CD4-positive, alpha-beta memory T cell (primary cell): ENCODE measurements at places on chromosomes 5 and 9. TPM values are rescaled to one million over a fixed set of nuclear protein-coding genes. Genes with fewer than 3 reads are reported as not detected.
A peak's percentile ranks its signal among the peaks of the same experiment; 100 is the strongest.

PPIC gene
- total RNA-seq = not detected

BHMT2 gene
- total RNA-seq = not detected

- no peak for DNase-seq
Measured at GRCh38 chr9:79028101-79028500, 543.7 kb upstream of the TLE4 start.

DNA sequence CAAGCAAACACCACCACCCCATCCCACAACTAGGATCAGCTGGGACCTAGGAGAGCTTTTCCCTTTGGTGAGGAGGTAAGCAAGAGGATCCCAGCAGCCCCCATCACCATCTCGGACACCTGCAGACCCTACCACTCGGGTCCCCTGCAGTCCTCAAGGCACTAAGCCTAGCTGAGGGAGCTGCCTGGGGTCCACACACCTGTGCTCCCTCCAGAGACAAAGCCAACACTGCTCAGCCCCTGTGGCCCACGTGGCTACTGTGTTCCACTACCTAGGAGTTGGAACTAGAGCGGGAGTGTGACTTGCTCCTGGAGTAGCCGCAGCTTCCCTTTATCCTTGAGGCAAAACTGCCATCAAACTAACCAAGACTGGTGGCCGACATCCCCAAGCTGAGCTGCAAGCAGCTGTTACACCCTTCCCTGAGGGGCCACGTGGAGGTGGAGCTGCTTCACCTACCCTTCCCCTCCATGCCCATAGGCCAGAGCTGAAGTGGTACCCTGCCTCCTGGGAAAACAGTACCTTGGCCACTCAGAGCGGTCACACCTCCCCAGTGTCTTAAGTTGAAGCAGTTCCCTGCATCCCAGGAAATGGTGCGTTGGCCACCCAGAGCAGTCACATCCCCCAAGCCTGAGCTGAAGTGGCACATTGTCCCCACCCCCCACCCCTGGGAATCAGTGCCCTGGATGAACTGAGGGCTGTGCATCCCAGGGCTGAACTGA, 205.5 kb downstream of the CACNA1B start:
- no peak for DNase-seq

- DNase-seq = no peak
Measured at GRCh38 chr5:177468685-177469628, 4.5 kb downstream of the DBN1 start.

DNA sequence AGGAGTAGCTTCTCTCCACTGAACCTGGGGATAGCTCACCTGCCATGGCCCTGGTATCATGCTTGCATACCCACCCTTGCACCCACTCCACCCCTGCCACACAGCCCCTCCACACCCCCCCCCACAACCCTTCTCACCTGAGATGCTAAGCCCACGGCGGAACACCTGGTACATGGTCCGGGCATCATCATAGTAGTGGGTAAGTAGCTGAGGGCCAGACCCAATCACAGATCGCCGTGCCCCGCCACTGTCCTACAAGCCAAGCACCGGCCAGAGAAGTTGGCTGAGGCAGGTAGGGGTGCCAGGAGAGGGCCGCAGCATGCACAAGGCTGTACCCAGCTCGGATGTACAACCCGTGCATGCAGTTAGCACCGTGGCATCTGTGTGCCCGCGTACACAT, 20.7 kb downstream of the ACSL6 start:
- DNase-seq = no peak

DNA sequence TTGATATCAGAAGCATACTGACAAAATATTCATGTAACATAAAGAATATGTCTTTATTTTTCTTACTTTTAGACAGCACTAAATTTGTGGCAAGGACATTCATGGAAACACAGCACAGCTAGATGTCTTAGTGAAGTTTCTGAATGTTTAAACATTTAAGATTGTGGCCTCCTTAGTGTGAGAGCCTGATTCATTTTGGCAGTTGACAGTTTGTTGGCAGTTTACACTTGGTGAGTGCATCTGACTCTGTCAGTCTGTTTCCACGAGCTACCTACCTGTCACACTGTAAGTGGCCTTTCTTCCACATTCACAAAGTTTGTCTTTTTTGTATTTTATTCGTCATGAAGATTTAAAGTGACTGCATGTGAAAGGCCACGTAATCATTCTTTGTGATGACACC, 436.8 kb downstream of the TUSC1 start:
- no peak for DNase-seq

DNA sequence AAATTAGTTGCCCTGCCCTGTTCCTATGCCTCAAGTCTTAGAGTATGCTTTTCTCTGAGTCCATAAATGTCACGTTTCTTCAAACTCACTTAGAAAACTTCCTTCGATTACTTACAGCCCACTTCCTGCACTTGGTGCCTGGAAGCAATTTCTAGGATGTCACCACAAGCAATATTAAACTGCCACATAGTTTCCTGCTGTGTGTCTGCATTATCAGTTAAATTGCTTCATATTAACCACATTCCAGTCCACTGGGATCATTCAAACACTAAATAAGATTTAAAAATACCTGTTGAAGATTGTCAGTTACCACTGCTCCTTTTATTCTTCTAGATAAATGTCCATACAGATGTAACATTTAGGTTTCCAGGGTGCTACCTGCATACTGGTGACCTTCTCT, 4.1 kb downstream of the DENND1A start:
- no peak for DNase-seq

DNA sequence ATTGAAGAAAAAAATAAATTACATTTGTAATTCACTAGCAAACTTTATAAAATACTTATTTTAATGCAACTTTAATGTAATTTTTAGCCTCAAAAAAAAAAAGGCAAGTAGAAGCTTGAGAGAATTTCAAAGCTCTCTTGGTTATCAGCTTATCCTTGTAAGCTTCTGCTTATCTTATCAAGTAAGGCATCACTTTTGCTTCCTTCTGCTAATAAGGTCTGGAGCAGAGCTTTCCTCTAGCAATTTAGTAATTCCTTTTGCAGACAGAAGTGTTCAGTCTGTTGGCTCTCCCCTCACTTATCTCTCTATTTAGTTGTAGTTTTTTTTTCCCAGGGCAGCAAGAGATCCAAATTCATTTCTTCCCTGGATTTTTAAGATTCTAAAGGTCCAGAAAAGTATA, 525.0 kb downstream of the ISL1 start:
- no peak for DNase-seq

- DNase-seq = no peak
Measured at GRCh38 chr9:127011772-127012171, 97.2 kb downstream of the RALGPS1 start.

PLPP6 gene
- total RNA-seq = 23.8 TPM

PGM5 gene
- not detected for total RNA-seq

GRCh38 chr5:113250341-113250953, 184.3 kb downstream of the TSSK1B start:
- no peak for DNase-seq

- no peak for DNase-seq
Measured at GRCh38 chr5:66660396-66660795, 64.2 kb downstream of the MAST4 start.

DNA sequence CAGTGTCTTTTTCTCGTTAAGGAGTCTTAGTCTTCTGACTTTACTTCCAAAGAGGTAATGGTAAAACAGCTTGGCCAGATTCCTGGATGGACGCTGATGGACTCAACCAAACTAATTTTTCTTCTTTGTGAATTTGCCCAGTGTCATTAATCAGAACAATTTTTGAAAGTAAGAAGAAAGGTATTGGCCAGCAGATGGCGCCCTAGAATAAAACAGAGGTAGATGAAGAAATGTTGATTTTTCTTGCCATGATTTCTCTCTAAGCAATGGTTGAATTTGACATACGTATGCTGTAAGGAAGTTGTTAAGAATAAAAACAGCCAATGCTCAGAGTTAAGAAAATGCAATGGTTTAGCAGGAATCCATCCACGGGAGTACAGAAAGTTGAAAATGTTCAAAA, 500.0 kb downstream of the DIRAS2 start:
- DNase-seq = peak; percentile 52

MLLT3 gene
- total RNA-seq = 52.5 TPM

ADAMTSL1 gene
- not detected for total RNA-seq

DNA sequence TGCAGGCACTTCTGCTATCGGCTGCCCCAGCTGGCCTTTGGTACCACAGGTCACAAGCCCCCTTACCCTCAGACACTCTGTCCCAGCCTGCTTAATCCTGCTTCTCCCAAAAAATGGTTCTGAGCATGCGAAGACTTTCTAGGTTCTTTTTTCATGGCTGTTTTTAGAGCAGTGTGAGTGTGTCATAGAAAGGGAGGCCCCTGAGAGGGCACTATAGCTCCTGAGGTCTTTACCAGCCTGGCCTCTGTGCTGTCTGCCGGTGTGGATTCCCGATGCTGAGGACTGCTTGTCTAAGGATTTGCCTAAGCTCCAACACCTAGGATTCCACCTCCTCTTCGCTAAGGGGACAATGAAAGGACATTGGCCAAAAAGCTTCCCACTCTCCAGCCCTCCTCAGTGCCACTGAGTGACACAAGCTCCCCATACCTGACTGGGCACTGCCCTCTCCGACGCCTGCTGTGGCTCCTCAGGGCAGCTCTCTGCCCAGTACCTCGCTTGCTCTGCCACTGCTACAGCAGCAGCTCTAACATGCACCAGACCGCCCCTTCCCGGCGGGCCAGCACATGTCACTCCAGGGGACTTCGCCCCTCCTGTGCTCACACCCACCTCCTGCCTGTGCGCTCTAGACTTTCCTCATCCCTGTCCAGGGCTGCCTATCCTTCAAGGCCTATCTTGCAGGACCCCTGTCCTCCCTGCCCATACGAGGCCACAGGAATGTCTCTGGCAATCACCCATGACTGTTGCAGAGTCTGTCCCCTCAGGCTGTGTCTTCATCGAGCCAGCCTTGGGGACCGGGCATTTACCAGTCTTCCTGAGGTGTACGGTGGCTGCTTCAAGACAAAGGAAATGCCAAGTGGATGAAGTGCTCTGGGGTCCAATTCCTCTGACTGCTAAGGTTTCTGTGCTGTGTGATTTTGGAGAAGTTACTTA, 21.0 kb downstream of the MACROH2A1 start:
- no peak for DNase-seq

ANGPTL2 gene
- not detected for total RNA-seq

NUTM2F gene
- not detected for total RNA-seq

LCN6 gene
- not detected for total RNA-seq
